ENCODE measurements at places on chromosomes 7 and 10. TPM values are rescaled to one million over a fixed set of nuclear protein-coding genes. Genes with fewer than 3 reads are reported as not detected.

GRCh38 chr10:50456719-50457118 lies 167.0 kb downstream of the SGMS1 start:
- DNase-seq, result no peak

The TAS2R39 gene
- total RNA-seq, result not detected

DNA sequence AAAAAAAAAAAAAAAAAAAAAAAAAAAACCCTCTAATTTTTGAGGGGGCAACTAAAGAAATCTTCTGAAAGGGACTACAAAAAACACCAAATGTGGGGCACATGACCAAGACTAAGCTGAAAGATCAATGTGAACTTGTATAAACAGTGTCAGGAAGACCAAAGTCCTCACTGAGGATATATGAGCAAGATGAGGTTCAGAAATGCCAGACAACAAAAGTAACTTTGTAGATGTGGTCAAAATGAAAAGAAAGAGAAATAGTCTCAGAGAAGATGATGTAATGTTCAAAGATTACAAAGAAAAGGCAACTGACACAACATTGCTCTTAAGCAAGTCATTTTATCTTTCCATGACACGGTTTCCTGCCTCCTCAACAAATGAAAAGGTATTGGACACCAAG lies 48.7 kb upstream of the PTPRZ1 start:
- DNase-seq, result no peak

GRCh38 chr7:17093461-17093860 lies 205.0 kb upstream of the AHR start:
- DNase-seq, result no peak

DNA sequence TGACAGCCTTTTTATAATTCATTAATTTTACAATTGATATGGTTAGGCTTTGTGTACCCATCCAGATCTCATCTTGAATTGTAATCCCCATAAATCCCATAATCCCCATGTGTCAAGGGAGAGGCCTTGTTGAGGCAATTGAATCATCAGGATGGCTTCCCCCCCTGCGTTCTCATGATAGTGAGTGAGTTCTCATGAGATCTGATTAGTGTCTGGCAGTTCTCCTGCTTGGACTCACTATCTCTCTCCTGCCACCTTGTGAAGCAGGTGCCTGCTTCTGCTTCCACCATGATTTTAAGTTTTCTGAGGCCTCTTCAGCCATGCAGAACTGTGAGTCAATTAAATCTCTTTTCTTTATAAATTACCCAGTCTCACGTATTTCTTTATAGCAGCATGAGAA lies 165.7 kb upstream of the GNAI1 start:
- no peak for DNase-seq

All from lung microvascular endothelial cell (primary cell).